ENCODE measurements at places on chromosomes 5 and 9. TPM values are rescaled to one million over a fixed set of nuclear protein-coding genes. Genes with fewer than 3 reads are reported as not detected.

Gene TBCA
- total RNA-seq: 63.7 TPM

Gene SNCB
- total RNA-seq: 15.7 TPM

Gene ELAVL2
- 196 TPM for total RNA-seq

Gene DTWD2
- total RNA-seq: 9.6 TPM

Gene TPRN
- total RNA-seq: 5.4 TPM

Gene FAM153A
- 3.7 TPM for total RNA-seq

Gene PCDHGA11
- total RNA-seq: 19.7 TPM

Gene RELL2
- total RNA-seq: 4.9 TPM

Data from temporal lobe (tissue), 4 donors.